ENCODE measurements at places on chromosomes 4 and X. TPM values are rescaled to one million over a fixed set of nuclear protein-coding genes. Genes with fewer than 3 reads are reported as not detected.

The CAPN6 gene
- total RNA-seq = 7.1 TPM

The MAGEB10 gene
- not detected for total RNA-seq

The GCNA gene
- total RNA-seq = 3.6 TPM

The ARR3 gene
- not detected for total RNA-seq

The DMRTC1 gene
- not detected for total RNA-seq

The FHIP1A gene
- total RNA-seq = 15.3 TPM

The ADH1B gene
- 710 TPM for total RNA-seq

The MAGEA1 gene
- not detected for total RNA-seq

The SLC25A4 gene
- 22.7 TPM for total RNA-seq

The UGT2A3 gene
- not detected for total RNA-seq

The TRAM1L1 gene
- 2.6 TPM for total RNA-seq

The SPARCL1 gene
- total RNA-seq = 441 TPM

The RAB9B gene
- total RNA-seq = 3.8 TPM

GRCh38 chr4:27278615-27279375, 418.2 kb downstream of the STIM2 start:
- no peak for DNase-seq

GRCh38 chr4:114025176-114025777, 45.8 kb upstream of the ARSJ start:
- DNase-seq = no peak

GRCh38 chrX:115297189-115297588, 7.7 kb downstream of the LUZP4 start:
- no peak for DNase-seq

DNA sequence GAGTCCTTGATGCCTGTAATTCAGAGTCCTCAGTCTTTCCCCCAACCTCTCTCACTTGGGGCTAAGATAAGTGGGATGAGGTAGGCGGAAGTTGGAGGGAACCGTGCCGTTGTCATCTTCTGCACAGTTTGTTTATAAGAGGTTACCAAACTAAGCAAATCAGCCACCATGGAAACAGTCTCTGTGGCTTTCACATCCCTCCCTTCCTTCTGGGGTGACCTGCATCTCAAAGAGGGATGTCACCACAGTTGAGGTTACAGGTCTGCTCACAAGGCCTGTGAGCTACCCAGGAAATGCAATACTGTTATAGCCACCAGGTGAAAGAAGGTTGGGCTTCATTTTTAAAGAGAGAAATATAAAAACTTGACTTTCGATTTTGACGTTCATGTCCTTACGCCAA, 26.3 kb downstream of the RTL5 start:
- DNase-seq = no peak

- no peak for DNase-seq
These were observed 497 bp upstream of the GRPEL1 start for GRCh38 chr4:7068279-7068842.

GRCh38 chr4:153620352-153620751, 63.7 kb upstream of the TLR2 start:
- DNase-seq = no peak

DNA sequence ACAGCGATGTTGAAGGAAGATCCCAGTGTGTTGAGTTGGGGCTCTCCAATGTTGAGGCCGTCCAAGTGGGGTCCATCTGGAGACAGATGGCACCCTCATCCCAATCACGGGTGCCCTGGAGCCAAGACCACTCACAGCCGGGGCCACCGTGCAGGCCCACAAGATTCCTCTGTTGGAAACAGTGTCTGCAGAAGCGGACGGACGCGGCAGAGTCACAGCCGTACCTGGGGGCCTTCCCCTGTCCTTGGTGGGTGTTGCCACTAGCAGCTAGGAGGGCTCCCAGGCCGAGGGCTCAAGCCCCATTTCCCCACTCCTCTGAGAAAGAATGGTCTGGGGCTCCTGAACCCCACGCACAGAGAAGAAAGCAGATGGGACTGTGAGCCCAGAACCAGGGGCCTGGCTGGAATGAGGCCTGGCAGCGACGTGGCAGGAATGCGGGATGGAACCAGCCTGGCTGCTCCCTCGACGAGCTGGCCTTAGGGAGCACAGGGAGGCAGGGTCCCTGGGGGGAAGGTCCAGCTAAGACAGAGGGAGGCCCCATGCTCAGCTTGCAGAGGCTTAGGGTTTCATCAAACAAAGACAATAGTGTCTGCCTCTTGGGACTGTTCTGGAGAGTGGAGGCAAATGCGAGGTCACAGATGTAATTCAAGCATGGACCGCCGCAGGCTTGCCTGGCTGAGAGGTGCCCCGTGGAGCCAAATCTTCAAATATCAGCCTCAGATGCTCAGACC, 228.9 kb downstream of the AFAP1 start:
- DNase-seq = no peak

- DNase-seq = no peak
These were observed 51.3 kb upstream of the EXOC1L start for GRCh38 chr4:55768291-55768690.

DNA sequence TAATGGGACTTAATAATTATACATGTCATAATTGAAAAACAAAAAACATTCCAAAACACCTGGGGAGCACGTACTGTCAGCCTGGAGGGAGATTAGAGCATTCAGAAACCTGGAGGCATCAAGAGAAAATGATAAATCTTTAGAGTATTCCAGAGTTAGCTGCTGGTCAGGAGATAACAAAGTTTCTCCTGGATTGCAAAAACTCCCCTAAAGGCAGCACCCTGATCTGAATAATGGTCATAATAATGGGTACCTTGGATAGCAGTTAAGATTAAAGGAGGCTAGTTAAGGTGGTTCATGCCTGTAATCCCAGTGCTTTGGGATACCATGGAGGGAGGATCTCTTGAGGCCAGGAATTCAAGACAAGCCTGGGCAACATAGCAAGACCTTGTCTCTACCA, 15.9 kb upstream of the RAB40A start:
- no peak for DNase-seq

DNA sequence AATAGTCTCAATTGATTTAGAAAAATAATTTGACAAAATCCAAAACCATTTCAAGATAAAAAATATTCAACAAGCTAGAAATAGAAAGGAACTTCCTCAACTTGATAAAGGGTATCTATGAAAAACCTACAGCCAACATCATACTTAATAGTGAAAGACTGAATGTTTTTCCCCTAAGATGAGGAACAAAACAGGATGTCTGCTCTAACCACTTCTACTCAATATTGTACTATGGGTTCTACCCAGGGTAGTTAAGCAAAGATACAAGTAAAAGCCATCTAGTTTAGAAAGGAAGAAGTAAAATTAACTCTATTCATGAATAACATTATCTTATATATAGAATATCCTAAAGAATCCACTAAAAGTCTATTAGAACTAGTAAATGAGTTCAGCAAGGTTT, 21.5 kb upstream of the SYTL5 start:
- DNase-seq = no peak

- no peak for DNase-seq
These were observed 396.7 kb upstream of the MAGEC2 start for GRCh38 chrX:142601792-142602191.

DNA sequence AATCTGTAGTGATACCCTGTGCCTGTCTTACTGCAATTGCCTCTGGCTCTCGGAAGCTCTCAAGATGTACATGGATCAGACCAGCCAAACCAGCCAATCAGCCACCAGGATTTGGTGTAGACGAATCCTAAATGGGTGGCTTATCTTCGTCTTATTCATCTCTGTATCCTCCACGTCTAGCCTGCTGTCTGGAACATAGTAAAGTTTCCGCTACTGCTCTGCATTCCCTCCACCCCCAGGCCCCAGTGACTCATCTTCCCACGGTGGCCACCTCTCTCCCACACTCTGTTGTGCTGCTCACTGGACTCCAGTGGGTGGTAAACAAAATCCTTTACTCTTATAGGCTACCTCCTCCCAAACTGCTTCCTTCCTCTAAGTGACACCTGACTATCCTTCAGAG, 37.8 kb downstream of the SEPTIN6 start:
- DNase-seq = no peak

GRCh38 chrX:82648062-82648461, 860.0 kb upstream of the POU3F4 start:
- no peak for DNase-seq

DNA sequence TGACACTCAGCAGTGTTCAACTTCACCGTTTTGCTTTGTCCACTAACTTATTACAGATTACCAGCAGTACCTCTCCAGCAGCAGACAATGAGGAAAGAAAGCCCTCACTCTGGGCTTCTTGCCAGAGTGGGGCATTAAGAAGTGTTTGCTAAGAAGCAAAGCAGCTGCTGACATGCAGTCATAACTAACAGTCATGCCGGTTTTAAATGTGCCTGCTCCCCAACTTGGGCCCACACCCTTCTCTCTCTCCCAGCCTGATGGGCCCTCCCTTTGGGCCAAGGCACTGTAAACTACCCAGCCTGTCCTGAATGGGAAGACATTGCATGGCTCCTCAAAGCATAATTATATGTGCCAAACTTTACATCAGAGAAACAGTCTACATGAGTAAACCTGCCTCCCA, 54.6 kb upstream of the HHIP start:
- DNase-seq = no peak

DNA sequence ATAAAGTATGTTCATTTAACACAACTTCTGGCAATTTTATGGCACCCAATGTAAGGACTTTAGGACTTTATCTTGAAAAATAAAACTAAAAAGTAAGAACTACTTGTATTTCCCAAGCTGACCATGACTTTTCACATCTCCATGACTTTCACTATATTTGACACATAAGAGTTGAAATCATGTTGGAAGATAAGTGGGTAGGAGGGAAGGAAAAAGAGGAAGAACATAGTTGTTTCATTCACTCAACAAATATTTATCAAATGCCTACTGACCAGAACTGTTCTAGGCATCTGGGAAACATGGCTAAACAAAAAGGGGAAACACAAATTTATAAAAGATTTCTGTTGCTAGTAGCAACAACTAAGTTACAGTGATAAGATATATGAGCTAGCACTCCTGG, 16.0 kb downstream of the SCLT1 start:
- no peak for DNase-seq

DNA sequence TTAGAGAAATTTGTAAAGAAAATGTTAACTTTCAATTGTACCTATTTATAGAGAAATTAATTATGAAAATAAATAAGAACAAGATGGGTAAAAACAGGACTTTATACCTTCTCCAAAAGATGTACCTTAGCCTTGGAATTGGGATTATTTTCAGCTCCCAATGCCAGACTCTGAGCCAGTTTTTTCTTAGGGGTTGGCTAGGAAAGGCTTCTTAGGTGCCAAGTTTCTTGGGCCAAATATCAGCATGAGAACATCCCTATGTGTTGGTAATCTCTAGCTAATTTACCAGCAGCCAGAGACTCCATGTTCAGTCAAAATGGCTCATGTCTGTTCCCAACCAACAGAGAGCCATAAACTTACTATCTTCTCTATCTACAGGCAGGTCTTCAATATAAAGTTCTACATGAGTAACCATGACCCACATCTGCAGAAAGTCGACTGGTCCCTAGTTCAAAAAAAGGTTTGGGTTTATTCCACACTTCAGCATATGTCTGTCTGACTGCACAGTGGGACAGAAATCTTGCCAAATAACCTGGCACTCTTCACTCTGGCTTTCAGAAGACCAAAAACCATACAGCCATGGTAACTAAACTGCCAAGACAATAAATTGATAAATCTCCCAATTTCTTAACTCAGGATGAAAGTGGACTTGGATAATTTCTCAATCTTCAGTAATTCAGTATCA, 380.5 kb upstream of the RASGEF1B start:
- DNase-seq = no peak

DNA sequence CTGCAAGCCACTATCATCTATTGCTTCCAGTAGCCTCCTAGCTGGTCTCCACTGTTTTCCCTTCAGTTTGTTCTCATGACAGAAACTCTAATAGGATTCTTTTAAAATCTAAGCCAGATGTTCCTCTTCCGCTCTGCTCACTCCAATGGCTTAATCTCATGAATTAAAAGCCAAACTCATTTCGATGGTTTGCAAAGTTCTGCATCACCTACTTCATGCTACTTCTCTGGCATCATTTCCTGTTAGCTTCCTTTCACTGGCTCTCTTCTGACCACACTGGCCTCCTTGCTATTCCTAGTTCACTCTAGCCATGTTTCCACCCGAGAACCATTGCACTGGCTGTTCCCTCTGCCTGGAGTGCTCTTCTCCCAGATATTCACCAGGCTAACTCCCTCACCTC, 102.0 kb upstream of the LSM6 start:
- DNase-seq = no peak

- DNase-seq = no peak
These were observed 63.3 kb upstream of the ARX start for GRCh38 chrX:25079020-25079419.

DNA sequence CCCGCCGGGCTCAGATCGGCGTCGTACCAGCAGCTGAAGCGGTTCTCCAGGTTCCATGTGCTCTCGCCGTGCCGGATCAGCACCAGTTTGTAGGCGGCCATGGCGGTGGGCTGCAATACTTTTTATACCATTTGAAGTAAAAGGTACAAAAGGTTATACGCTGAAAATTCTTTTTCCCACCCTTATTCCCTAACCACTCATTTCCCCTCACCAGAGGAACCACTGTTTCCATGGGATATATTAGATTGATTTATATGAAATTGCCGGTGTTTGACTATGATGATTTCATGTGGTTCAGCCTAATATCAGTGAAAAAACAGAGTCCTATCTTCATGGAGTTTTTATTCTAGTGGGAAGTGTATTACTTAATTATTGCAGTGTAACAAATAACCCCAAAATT, at the start of gene PGAM4:
TSS of gene PGAM4 (minus strand) at position 101 of the 400 bp plus-strand sequence. CDS start at position 101, 0 bp downstream.
- DNase-seq = no peak

DNA sequence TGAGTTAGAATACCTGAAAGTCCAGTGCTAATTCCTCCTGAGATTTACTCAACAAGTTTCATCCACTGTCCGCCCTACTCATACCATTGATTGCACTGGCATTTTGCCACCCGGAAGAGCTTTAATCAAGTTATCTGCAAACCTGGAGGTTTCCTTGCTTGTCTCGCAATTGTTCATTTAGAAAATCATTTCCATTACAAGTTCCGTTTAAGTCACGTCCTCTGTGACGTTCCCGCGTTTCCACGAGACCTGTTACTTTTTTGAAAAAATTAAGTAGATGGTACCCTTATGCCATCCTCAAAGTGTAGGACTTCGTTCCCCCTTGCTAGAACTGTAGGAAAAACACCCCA, 761 bp upstream of the FRYL start:
- DNase-seq = peak; percentile 64

DNA sequence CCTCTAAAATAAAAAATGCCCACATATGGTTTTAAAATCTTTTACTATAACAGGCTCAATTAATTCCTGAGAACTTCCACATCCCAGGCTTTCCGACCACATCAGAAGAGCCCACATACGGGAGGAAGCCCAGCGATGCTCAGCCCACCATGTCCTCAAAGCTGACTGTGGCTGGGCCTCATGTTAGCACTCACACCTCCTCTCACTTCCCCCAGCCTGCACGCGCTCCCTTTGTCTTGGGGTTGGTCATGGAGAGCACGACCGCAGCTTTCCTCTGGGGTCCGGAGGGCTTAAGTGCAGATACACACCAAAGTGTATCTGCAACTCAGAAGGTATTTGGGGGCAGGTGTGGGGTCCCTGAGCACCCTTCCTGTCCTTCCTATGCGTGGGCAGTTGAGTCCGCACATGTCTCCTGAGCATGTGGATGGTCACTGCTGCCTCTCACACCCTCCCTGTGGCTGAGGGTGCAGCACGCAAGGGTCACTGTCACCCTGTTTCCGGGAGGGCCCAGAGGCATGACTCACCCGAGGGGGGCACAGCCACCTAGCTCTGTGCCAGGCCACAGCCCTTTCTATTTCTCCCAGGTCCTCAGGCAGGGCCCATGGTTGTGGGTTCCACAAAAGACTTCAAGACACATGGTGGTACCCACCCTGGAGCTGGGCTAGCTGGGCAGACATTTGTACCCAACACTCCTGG, 21.2 kb downstream of the WDR1 start:
- DNase-seq = no peak

GRCh38 chrX:37782359-37782758, 2.5 kb downstream of the CYBB start:
- DNase-seq = no peak

- DNase-seq = no peak
These were observed 28.0 kb downstream of the PDHA2 start for GRCh38 chr4:95867919-95868318.

All from sciatic nerve (tissue), 2 donors.